Activated CD8-positive, alpha-beta memory T cell treated with anti-CD3 and anti-CD28 coated beads for 48 hours (primary cell): ENCODE measurements at places on chromosomes 6 and 20.

GRCh38 chr6:20877008-20877937, 343.0 kb downstream of the CDKAL1 start:
- DNase-seq = no peak

GRCh38 chr20:9442858-9443257, 71.5 kb upstream of the LAMP5 start:
- no peak for DNase-seq

DNA sequence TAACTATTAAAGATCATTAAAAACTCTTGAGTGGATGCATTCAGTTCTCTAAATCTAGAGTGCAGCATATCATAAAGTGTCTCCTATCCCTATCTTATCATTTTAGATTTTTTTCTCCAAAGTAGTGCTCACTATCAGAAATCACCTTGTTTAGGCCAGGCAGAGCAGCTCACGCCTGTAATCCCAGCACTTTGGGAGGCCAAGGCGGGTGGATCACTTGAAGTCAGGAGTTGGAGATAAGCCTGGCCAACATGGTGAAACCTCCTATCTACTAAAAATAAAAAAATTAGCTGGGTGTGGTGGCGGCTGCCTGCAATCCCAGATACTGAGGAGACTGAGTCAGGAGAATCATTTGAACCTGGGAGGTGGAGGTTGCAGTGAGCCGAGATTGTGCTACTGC, 368.9 kb downstream of the PRKN start:
- DNase-seq = no peak

- DNase-seq = no peak
These were observed 122.3 kb downstream of the NKAIN2 start for GRCh38 chr6:123925842-123926399.

DNA sequence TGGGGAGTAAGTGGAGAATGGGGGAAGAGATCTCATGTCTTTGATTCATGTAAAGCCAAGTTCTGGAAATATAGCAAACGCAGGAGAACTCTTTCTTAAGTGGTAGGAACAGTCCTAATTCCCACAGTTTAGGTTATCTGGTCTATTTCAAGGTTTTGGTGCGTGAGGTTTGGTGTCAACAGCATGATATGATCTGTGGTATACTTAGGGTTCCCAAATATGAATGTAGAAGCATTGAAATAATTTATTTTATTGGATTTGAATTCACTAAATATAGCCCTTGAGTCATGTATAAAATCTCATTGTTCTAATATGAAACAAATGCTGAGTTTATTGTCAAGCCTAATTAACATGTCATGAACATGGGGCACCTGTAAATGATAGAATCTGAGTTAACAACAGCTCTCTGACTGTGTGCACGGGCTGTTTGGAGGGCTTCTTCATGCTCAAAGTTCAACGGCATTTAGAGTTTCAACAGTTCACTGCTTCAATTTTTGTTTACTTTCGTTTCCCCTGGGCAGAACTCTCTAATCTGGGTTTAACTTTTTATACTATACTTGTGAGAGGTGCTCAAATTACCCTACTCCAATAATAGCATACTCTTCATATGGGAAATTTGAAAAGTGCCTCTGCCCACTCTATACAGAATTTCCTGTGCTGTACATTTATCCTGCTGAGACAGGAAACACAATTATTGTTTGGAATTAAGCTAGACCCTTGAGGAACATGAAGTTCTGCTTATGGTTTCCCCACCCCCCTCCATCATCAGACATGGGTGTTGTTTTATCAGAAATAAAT, 236.3 kb upstream of the ZNF217 start:
- DNase-seq = no peak

GRCh38 chr6:98056955-98057354, 773.9 kb upstream of the MMS22L start:
- DNase-seq = no peak

- DNase-seq = no peak
These were observed 245.4 kb upstream of the SOX4 start for GRCh38 chr6:21348146-21348503.

GRCh38 chr20:46230801-46231282, 77.5 kb downstream of the CDH22 start:
- DNase-seq = no peak

DNA sequence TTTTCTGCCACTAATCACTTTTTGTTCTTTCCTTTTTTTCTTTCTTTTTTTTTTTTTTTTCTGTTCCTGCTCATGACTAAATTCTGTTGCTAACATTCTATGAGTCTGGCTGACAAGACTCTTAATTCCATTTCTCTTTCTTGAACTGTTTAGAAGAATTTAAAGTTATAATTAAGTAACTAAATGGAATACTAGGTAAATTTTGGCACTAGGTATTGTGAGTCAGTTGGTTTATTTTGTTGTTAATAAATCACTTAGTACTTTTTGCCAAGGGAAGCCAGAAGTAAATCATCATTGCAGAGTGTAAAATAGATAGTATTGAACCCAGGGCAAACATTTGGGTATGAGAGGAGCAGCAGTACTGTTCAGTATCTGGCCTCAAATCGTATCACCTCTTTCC, 42.0 kb upstream of the PRDM1 start:
- DNase-seq = no peak
